ENCODE measurements at places on chromosomes 6 and 20.

DNA sequence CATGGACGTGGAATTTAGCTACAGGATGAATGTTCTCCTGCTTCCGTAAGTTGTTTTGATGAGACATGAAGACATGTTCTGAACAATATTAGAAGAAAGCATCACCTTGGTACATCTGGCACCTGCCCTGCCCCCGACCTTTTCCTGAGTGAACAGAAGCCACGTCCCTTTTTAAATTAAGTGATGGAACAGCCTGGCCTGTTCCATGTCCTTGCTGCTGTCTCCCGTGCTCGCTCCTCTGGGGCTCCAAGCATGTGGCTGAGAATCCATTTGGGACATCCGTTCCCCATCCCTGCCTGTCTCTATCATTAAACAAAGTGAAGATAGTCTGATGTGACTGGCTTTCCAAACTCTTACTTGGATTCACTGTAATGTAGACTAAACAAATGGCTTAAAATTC lies 36.4 kb downstream of the ERMARD start:
- DNase-seq = no peak

GRCh38 chr6:47034926-47035325 lies 7.2 kb downstream of the ADGRF1 start:
- peak; percentile 56 for DNase-seq

GRCh38 chr6:92538926-92539325 lies 880.4 kb downstream of the EPHA7 start:
- no peak for DNase-seq

GRCh38 chr6:166563805-166564204 lies 22.7 kb downstream of the RAMACL start:
- DNase-seq = no peak

GRCh38 chr6:105902401-105903031 lies 183.6 kb upstream of the PRDM1 start:
- peak; percentile 62 for DNase-seq

GRCh38 chr6:89679215-89680120 lies 40.9 kb upstream of the LYRM2 start:
- no peak for DNase-seq

- no peak for DNase-seq
Observed at GRCh38 chr6:15153191-15153590, 92.7 kb upstream of the JARID2 start.

DNA sequence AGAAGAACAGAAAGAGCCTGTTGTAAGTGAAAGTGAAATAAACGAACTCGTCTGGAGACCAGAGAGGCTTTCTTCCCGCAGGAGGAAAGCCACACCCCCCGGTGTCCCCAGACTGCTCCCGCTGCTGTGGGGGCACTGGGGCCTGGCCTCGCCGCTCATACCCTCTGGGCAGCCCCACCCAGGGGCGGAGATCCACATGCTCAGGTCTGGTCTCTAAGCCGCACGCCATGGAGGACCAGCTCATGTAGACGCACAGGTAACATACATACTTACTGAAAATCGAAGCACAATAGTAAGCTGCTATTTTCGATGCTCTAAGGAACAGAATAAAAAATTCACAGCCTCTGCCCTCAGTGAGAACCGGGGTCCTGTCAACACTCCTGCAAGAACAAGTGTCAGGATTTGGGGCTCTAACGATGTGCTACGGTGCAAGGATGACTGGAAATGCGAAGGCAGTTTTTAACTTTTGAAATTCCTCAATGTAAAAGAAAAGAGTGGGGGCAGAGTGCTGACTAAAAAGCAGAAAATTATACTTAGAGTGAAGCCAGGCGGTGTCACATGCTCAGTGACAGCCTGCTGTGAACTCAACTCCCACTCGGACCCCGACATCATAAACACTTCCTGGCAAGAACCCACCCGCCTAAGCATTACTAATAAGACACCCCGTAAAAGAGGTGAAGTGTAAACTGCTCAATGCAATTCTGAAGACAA lies 110.5 kb downstream of the IRF4 start:
- DNase-seq = no peak

- peak; percentile 38 for DNase-seq
Observed at GRCh38 chr6:19472153-19472552, 365.0 kb upstream of the ID4 start.

- no peak for DNase-seq
Observed at GRCh38 chr6:2744209-2744771, 6.4 kb downstream of the MYLK4 start.

DNA sequence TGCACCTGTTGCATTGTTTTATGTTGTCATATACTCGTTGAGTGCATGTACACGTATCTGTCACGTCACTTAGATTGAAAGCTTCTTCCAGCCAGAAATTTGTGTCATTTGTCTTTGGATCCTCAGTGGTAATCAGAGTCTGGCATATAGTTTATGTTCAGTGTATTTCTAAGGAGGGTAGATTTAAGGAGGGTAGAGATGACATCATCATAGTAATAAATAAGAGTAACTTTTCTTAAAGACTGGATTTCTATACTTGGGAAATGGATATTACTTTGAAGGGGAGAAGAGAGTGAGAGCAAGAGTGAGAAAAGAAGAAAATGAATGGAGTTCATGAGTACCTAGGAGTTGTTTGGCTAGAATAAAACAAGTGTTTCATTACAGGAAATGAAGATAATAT lies 255.0 kb upstream of the SASH1 start:
- DNase-seq = no peak

DNA sequence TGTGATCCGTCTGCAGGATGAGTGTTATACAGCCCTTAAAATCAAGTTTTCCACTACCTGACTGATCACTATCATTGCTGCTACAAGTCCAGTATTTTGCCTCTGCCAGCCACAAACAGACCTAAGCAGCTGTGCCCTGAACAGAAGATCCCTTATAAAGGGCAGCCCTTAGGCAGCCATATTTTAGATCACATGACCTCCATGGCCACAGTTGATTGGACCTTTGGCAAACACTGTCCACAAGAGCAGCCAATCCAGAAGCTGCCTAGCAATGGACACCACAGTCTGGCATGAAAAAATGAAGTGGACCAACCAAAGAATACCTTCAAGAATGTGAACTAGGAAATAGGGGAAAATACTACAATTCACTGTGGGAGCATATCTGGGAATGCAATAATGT lies 50.8 kb downstream of the MC3R start:
- DNase-seq = no peak

DNA sequence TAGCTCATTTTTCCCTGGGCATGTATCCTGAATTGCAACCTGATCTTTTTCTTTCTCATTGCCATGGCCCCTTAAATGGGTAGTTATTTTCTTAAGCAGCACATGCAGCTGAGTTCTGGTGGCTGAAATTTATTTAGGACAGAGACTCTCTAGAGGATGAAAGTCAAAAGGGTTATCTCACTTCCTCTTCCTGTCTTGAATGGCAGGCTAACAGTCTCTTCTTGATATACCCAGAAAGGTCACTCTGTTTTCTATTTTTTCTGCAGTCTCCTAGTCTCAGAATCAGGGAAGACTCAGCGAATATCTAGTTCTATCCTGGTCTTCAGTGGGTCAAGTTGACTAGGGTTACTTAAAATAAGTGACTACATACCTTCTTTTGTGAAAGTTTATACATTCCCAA lies 243.3 kb downstream of the EPHA7 start:
- no peak for DNase-seq

- DNase-seq = no peak
Observed at GRCh38 chr6:54981647-54982046, 135.1 kb downstream of the FAM83B start.

All from AG20443 (cell line).